Activated naive CD4-positive, alpha-beta T cell treated with anti-CD3 and anti-CD28 coated beads for 36 hours (primary cell): ENCODE measurements at places on chromosomes 6 and 20.

DNA sequence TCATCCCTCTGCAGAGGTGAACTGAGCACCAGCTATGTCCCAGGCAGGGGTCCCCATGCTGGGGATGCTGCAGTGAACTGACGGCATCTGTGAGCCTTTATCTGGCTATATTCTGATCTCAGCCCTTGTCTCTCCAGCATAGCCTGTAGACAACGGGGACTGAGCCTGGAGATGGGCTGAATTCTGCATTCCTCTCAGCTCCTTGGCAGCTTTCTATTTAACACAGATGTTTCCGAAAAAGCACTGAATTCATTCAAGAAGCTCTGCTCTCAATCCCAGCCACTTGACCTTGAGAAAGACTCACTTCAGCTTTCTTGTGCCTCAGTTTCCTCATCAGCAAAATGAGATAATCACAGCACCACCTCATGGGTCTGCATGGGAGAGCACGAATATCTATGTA lies 204.4 kb upstream of the PMEPA1 start:
- no peaks in the 10 kb centered on the region for H3K4me1 ChIP-seq
- H3K4me3 ChIP-seq: no peak overlapping the region
- no peaks in the 10 kb centered on the region for H3K27me3 ChIP-seq
- no peaks in the 10 kb centered on the region for H3K36me3 ChIP-seq
- no peak for DNase-seq

DNA sequence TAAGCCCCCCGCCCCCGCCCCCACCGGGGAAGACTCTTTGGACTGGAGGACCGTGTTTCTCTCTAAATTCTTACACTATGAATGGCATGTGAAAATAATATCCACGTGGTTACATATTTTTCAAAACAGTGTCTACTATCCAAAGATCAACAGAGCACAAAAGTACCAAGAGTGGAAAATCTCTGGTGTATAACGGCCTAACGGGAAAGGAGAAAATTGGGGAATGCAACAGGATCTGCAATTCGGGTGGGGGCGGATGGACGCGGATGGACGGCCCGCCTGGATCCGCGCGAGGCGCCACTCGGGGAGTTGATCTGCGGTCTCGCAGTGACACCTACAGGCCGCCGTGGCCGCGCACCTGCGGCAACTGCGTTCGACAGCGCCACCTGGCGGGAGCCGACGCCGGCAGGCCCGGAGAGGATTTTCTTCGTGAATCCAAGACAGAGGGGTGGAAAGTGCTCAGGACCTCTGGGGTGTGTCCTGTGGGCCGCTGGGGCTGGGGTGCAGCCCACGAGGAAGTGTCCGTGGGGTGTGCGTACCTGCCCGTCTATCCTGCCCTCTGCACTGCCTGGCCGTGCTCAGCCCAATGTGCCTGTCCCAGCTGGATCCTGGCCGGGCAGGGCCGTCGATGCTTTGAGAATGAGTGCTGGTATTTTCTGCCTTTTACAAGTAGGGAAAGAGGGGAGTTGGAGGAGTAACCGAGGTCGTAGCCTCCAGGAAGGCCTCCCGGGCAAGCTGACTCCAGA lies 18.6 kb downstream of the ANKRD60 start:
- peak; percentile 89 for DNase-seq
- H3K27me3 ChIP-seq: peaks cover 4% of the 10 kb centered on the region
- H3K36me3 ChIP-seq: no peaks in the 10 kb centered on the region
- H3K4me1 ChIP-seq: peaks cover 2% of the 10 kb centered on the region
- H3K27ac ChIP-seq: no peak overlapping the region
- H3K4me3 ChIP-seq: no peak overlapping the region

GRCh38 chr20:588932-589672 lies 21.0 kb downstream of the TCF15 start:
- peaks cover 8% of the 10 kb centered on the region for H3K27me3 ChIP-seq
- no peak overlapping the region for H3K4me3 ChIP-seq
- H3K36me3 ChIP-seq: no peaks in the 10 kb centered on the region
- no peaks in the 10 kb centered on the region for H3K4me1 ChIP-seq
- H3K27ac ChIP-seq: no peak overlapping the region

GRCh38 chr6:169738204-169738975 lies 13.0 kb downstream of the DYNLT2 start:
- H3K4me3 ChIP-seq: no peak overlapping the region
- H3K27me3 ChIP-seq: peaks cover 12% of the 10 kb centered on the region
- H3K36me3 ChIP-seq: no peaks in the 10 kb centered on the region
- no peak overlapping the region for H3K27ac ChIP-seq
- DNase-seq: no peak

DNA sequence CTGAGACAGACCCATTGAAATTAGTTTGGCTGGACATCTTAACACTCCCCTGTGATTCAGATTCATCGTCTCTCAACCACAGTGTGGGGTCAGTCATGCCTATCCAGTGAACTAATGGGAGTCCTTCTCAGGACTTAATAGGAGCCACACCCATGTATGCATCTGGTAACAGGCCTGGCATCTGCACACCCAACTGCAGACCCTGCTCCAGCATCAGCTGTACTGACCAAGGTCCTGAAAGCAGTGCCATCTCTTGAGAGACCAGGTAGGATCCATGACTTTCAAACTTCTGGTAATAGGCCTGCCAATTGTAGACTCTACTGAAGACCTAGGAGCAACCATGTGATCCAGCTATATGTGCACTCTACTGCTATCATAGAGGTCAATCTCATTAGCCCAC lies 363.6 kb upstream of the POU3F2 start:
- no peaks in the 10 kb centered on the region for H3K27me3 ChIP-seq
- no peak overlapping the region for H3K27ac ChIP-seq
- peaks cover 1% of the 10 kb centered on the region for H3K36me3 ChIP-seq
- H3K4me1 ChIP-seq: no peaks in the 10 kb centered on the region

- no peak overlapping the region for H3K4me3 ChIP-seq
- DNase-seq: no peak
Observed at GRCh38 chr6:110514818-110515217, 38.4 kb upstream of the SLC22A16 start.

- H3K4me3 ChIP-seq: no peak overlapping the region
- no peak for DNase-seq
- H3K4me1 ChIP-seq: no peaks in the 10 kb centered on the region
- H3K27ac ChIP-seq: no peak overlapping the region
- H3K36me3 ChIP-seq: no peaks in the 10 kb centered on the region
Observed at GRCh38 chr6:88339761-88340160, 173.6 kb upstream of the CNR1 start.

DNA sequence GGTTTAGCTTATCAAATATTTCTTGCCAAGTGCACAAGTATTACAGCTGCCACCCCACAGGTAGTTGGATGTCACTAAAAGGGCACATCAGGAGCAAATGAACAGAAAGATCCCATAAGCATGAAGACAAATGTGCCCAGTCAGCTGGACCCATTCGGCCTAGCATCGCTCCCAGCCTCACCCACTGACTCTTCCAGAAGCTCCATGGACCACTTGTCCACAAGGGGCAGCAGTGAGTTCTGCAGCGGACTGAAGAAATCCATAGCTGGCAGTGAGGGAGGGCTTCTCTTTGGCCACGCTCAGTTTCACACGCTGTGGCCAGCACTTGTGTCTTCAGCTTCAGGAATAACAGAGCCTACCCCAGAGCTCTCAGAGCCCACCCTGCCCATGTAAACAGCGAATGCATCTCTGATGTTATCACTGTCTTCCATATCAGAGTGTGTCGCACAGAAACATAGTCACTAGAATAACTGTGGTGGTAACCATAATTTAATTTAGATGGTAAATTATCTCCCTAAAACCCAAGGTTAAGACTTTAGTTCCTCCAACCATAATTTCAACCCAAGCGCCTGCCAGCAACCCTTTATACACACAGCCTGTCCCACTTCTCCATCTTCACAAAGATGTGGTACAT lies 15.8 kb downstream of the CGA start:
- peak; percentile 69 for DNase-seq
- H3K4me1 ChIP-seq: no peaks in the 10 kb centered on the region
- no peak overlapping the region for H3K4me3 ChIP-seq
- no peak overlapping the region for H3K27ac ChIP-seq
- H3K36me3 ChIP-seq: no peaks in the 10 kb centered on the region
- peaks cover 24% of the 10 kb centered on the region for H3K27me3 ChIP-seq

GRCh38 chr20:51420111-51420510 lies 122.4 kb downstream of the NFATC2 start:
- no peak for DNase-seq
- no peak overlapping the region for H3K4me3 ChIP-seq
- no peaks in the 10 kb centered on the region for H3K27me3 ChIP-seq
- H3K4me1 ChIP-seq: peaks cover 56% of the 10 kb centered on the region
- no peak overlapping the region for H3K27ac ChIP-seq

- peaks cover 2% of the 10 kb centered on the region for H3K4me1 ChIP-seq
- no peak overlapping the region for H3K27ac ChIP-seq
- H3K36me3 ChIP-seq: no peaks in the 10 kb centered on the region
- DNase-seq: peak; percentile 17
- no peak overlapping the region for H3K4me3 ChIP-seq
- H3K27me3 ChIP-seq: peaks cover 3% of the 10 kb centered on the region
Observed at GRCh38 chr20:51750037-51750769, 18.0 kb downstream of the ATP9A start.

- no peak overlapping the region for H3K4me3 ChIP-seq
- H3K36me3 ChIP-seq: no peaks in the 10 kb centered on the region
- no peaks in the 10 kb centered on the region for H3K4me1 ChIP-seq
Observed at GRCh38 chr6:19782588-19782987, 54.6 kb upstream of the ID4 start.

GRCh38 chr20:25676164-25676809 lies 20.4 kb downstream of the ZNF337 start:
- H3K27me3 ChIP-seq: no peaks in the 10 kb centered on the region
- H3K27ac ChIP-seq: no peak overlapping the region
- no peaks in the 10 kb centered on the region for H3K4me1 ChIP-seq
- DNase-seq: no peak

GRCh38 chr20:24821391-24821790 lies 127.7 kb upstream of the CST7 start:
- H3K36me3 ChIP-seq: no peaks in the 10 kb centered on the region
- H3K4me3 ChIP-seq: no peak overlapping the region
- no peak for DNase-seq
- no peaks in the 10 kb centered on the region for H3K4me1 ChIP-seq
- no peaks in the 10 kb centered on the region for H3K27me3 ChIP-seq
- no peak overlapping the region for H3K27ac ChIP-seq

GRCh38 chr20:19473922-19474286 lies 261.5 kb downstream of the SLC24A3 start:
- no peak overlapping the region for H3K27ac ChIP-seq
- no peaks in the 10 kb centered on the region for H3K27me3 ChIP-seq
- H3K36me3 ChIP-seq: no peaks in the 10 kb centered on the region
- DNase-seq: no peak

- H3K4me1 ChIP-seq: no peaks in the 10 kb centered on the region
- no peak overlapping the region for H3K4me3 ChIP-seq
- no peaks in the 10 kb centered on the region for H3K36me3 ChIP-seq
- no peak overlapping the region for H3K27ac ChIP-seq
- no peak for DNase-seq
- no peaks in the 10 kb centered on the region for H3K27me3 ChIP-seq
Observed at GRCh38 chr6:34929241-34929978, 40.4 kb downstream of the ANKS1A start.

DNA sequence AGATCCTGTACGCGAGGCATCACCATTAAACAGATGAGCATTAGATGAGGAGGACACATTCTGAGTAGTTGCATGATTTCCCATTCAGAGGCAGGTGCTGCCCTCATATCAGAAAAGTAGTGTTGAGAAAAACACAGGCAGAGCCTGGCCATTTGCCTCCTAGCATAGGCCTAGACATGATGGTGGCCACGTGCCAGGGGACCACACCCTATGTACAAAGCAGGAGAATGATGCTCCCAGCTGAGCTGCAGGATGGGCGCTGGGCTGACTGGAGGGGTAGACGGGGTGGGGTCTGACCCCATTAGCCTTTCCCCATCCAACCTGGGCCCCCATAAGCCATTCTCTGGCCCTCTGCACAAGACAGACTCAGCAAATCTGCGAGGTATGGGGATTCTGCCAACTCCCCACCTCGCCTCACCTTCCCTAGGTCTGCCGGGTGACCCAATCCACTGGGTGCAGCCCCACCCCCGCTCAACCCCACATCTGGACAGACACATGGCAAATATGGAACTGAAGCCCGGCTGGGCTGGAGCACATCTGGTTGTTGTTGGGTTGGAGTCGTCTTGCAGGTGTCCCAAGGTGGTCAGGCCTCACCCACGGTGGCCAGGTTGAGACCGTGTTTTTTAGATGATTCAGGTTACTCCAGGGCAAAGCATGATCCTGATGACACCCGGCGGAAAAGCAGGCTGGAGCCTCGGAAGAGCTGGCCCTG lies 13.9 kb downstream of the PI16 start:
- peaks cover 23% of the 10 kb centered on the region for H3K36me3 ChIP-seq
- H3K4me3 ChIP-seq: no peak overlapping the region
- DNase-seq: no peak
- peaks cover 18% of the 10 kb centered on the region for H3K4me1 ChIP-seq
- no peaks in the 10 kb centered on the region for H3K27me3 ChIP-seq

DNA sequence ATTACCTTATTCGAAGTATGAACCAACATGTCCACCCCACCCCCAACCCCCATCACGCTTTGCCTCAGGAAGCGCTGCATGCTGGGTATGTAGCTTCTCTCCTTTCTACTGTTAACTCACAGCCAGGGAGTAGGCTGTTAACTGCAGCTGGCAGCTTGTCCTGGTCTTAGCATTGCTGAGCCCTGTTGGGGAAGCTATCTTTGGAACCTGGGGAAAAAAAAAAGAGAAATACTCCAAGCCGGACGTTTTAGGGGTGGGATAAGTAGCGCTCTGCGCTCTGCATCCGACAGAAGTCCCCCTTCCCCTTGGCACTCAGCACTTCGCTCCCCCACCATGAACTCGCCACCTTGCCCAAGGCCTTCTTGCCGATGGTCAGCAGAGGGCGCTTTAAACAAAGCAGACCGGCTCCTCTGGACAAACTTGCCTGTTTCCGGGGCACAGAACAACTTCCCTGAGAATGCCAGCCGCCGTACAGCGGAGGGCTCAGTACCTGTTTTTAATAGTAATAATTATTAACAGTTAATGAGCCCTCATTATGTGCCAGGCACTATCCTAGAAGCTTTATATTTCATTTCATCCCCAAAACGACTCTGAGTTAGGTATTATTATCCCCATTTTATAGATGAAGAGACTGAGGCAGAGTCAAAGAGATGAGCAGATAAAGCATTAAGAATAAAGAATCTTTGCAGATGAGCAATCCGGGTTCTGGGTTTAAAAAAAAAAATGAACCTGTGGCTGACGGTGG lies 35.2 kb upstream of the MDFI start:
- peaks cover 4% of the 10 kb centered on the region for H3K4me1 ChIP-seq
- no peaks in the 10 kb centered on the region for H3K27me3 ChIP-seq
- H3K4me3 ChIP-seq: no peak overlapping the region
- no peak overlapping the region for H3K27ac ChIP-seq
- no peaks in the 10 kb centered on the region for H3K36me3 ChIP-seq
- DNase-seq: peak; percentile 90
